ENCODE measurements at places on chromosomes 2 and 18. TPM values are rescaled to one million over a fixed set of nuclear protein-coding genes. Genes with fewer than 3 reads are reported as not detected.

Gene COL4A3
- 7.0 TPM for total RNA-seq

Gene PSMA8
- not detected for total RNA-seq

Gene DPYSL5
- total RNA-seq = not detected

GRCh38 chr18:66575263-66575662, 28.6 kb downstream of the CDH19 start:
- no peak for DNase-seq

DNA sequence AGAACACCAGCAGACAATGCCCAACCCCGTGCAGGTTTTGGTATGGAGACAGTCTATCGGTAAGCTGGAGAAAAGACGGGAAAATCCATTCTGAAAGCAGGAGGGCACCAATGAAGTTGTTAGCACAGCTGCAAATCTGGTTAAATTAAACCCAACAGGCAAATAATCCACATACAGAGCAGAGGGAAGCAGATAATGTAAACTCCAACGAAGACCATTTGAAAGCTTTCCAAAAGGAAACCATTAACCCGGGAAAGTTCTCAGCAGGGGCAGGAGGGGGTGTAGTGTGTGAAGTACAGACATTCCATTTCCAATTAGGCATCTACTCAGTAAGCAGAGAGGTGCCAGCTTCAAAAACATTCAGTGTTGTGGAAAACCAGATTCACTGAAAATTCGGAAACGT, 10.3 kb downstream of the EDAR start:
- no peak for DNase-seq

- no peak for DNase-seq
Measured at GRCh38 chr2:161204846-161205245, 44.6 kb downstream of the TANK start.

Gene LIMS3
- total RNA-seq = 3.7 TPM

- DNase-seq = no peak
Measured at GRCh38 chr2:171407030-171407675, 26.6 kb downstream of the METTL8 start.

Gene ALPP
- total RNA-seq = not detected

Gene FSHR
- not detected for total RNA-seq
